ENCODE measurements at places on chromosomes 2 and 18.
A peak's percentile ranks its signal among the peaks of the same experiment; 100 is the strongest.

- no peak for DNase-seq
These were observed 100.5 kb downstream of the SOS1 start for GRCh38 chr2:39020383-39020782.

DNA sequence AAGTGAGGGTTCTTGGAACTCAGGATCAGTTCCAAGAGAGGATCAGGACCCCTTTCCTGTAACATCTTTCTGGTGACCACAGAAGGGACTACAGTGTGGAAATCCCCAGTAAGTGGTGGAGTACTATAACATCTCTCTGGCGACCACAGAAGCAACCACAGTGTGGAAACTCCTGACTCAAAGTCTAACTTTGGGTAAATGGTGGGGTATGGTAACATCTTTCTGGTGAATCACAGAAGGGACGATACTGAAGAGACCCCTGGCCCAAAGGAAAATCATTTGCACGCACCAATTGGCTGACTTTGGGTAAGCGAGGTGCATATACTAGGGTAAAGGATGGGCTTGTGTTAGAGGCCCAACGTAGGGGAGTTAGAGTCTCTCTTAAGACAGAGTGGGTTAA is 56.3 kb upstream of the GULP1 start:
- no peak for DNase-seq

- peak; percentile 8 for DNase-seq
These were observed 24.4 kb downstream of the ZNF892 start for GRCh38 chr2:95231723-95232122.

GRCh38 chr2:201621293-201621999 is 21.9 kb downstream of the TMEM237 start:
- DNase-seq = no peak

DNA sequence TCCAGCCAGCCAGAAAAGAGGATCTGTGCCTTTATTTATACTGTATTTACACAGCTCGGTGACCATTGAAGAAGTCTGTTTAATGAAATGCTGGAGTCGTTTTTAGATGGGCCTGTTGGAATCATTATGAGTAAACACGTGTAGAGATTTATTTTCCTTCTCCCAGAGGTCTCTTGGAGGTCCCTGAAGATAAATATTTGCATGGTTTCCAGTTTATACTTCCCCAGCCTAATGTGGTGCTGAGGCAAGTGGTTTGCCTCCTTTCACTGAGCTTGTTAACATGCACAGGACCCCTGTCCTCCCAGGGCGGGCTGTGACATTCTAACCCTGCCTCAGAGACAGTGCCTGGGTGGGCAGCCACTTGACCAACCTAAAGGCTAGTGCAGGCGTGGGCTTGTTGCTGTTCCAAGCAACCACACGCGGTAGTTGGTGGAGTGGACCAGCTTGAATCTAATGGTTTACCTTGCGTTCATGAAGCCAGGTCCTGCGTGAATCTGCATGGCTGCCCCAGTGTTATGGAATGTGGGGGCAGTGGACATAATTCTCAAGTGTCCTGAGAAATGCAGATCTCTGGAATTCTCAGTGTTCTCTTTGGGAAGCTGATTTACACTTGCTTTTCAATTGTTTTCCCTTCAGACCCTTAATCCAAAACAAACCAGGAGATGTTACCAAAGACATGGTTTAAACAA is 130.2 kb upstream of the DLX2 start:
- DNase-seq = no peak

- no peak for DNase-seq
These were observed 55.3 kb downstream of the PLA2R1 start for GRCh38 chr2:160007111-160007510.

GRCh38 chr2:9644603-9645002 is 13.8 kb upstream of the YWHAQ start:
- DNase-seq = no peak

GRCh38 chr2:217195658-217196446 is 336.0 kb upstream of the TNP1 start:
- DNase-seq = no peak

DNA sequence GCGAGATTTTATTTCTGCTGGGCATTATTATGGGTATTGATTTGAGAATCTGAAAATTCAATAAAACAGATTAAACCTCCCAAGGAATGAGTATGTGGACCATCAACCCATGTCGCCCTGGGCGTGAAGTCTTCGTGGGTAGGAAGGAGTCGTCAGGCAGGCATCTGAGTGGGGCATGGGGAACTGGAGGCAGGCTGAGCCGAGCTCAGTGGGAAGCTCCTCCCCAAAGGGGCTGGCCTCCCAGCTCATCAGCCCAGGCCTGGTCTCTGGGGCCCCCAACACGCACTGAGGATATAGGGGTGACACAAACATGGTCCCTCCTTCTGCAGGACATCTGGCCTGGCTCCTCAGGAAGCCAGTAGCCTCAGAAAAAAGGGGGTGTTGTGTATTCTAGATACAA is 265.2 kb downstream of the TFCP2L1 start:
- no peak for DNase-seq

GRCh38 chr2:238739668-238740067 is 108.2 kb upstream of the TWIST2 start:
- no peak for DNase-seq

DNA sequence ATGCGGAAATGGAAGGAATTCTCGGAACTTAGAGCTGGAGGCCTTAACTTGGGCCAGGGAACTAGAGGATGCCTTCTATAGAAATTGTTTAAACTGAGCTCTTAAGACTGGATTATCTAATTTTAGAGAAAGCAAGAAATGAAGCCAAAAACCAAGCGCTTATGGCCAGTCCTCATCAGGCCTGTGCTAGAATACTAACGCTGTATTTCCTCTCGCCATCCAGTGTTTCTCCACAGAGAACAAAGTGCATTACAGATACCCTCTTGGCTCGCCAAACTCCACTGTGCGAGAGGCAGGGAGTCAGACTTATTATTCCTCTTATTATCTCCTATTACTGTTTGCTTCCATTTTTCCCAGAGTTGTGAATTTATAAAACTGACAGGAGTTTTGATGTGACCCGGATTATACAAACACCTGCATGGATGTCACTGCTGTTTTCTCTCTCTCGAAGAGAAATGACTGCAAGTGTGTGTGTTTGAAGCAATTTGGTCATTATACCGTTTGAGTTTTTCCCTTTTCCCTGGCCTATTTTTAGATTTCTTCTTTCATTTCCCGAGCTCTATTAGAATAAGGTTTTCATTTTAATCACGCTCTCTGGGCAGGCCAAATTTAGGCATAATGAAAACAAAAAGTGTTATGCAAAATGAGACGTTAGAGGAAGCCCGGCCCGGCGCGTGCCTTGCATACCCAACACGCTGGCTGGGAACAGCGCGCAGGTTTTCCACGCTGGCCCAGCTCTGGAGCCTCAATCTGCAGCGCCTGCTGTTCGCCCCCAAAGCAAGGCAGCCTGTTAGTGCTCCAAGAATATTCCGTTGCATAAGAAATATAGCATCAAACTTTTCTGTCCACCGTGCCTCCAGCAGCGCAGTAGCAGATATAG is 103.3 kb downstream of the ALK start:
- DNase-seq = no peak

DNA sequence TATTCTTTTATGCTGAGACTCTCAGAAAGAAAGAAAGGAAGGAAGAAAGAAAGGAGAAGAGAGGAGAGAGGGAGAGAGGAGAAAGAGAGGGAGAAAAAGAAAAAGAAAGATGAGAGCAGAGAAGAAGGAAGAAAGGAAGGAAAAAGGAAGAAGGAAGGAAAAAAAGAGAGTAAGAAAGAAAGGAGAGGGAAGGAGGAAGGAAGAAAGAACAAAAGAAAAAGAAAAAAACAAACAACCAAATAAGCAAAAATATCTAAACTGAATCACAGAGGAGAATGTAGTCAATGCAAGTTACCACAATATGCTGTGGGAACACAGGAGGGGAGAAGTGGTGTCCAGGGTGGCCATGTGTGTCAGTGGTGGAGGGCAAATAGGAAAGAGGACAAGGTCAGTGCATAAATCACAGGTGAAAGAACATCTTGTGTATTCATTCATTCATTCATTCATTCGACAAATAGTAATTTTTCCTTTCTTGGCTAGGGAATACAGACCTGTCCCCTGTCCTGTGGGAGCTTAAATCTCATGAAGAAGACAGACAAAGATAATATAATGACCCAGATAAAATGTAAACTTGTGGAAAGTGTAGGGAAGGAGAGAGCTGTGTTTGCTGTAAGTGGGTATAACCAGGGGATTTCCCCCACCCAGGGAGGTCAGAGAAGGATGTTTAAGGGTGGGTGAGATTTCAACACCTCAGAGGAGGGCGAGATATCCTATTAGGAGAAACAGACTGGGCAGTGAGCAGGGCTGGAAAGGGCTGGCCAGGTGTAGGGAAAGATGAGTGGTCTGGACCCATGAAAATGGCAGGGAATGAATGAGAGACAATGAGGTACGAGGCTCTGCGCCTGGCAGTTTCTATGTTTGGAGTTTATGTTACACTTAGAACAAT is 50.7 kb downstream of the IL1R2 start:
- no peak for DNase-seq

GRCh38 chr2:174613531-174613930 is 15.9 kb upstream of the WIPF1 start:
- no peak for DNase-seq

DNA sequence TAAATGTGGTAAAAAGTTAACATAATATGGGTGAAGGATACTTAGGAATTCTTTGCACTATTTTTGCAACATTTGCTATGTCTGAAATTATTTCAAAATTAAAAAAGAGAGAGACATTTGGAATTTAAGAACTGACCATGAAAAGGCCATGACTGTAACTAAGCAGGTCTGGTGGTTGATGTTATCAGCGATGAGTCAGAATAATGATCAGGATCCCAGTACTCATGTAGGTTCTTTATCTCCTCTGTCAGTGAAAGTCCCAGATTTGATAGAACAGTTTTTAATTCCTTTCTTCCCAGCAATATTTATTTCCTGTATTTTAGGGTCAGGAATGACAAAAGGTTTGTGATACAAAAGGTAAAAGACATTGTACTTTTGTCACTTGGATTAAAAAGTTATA is 242.4 kb upstream of the ZNF521 start:
- DNase-seq = no peak

DNA sequence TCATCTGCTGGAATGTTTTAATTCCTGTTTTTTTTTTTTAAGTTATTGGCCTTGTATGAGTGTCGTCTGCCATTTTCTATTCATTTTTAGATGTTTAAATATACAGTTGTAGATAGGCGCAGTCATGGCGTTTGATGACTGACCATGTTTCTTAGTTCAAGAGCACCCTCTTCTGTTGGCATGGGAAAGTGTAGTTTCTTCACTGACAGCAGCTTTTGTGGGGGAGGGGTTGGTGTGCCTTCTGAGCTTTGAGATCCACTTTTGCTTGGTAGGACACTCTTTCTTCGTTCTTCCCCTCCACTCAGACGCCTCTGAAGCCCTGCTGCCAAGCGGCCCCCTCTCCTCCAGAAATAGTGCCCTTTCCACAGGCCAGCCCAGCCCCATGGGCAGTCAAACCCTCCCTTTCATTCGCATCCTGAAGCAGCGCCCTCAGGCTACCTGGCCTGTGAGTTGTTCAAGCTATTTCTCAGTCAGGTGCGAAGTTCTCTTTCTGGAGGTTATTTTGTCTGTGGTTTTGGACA is 492.0 kb downstream of the TNS1 start:
- DNase-seq = peak; percentile 76

Data from NCI-H2081 treated with DMSO at 0.1 percent for 48 hours (cell line).